ENCODE measurements at places on chromosomes 11 and 22. TPM values are rescaled to one million over a fixed set of nuclear protein-coding genes. Genes with fewer than 3 reads are reported as not detected.
A peak's percentile ranks its signal among the peaks of the same experiment; 100 is the strongest.

MAPK8IP2 gene
- total RNA-seq = 0.33 TPM

GRCh38 chr11:62068730-62069129 is 55.1 kb upstream of the INCENP start:
- H3K36me3 ChIP-seq = no peaks in the 10 kb centered on the region
- H3K4me3 ChIP-seq = no peak overlapping the region
- DNase-seq = no peak
- no peaks in the 10 kb centered on the region for H3K27me3 ChIP-seq
- no peak overlapping the region for H3K27ac ChIP-seq

DNA sequence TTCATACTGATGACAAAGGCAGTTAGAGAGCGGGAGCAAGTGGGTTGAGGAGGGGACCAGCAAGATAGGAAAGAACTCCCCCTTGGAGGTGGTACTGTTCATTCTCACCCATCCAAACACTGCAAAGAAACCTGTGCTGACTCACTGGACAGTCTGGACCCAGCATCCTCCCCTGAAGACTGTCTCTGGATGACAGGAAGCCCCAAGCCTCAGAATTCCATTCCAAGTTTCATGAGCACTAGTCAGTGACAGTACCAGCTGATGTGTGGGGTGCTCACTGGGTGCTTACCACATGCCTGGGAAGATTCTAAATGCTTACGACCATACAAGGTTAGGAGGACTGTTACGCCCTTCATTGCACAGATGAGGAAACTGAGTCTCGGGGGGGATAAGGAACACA is 160.9 kb downstream of the IGLL1 start:
- no peak overlapping the region for H3K4me3 ChIP-seq
- H3K27me3 ChIP-seq = no peaks in the 10 kb centered on the region
- no peak for DNase-seq
- no peaks in the 10 kb centered on the region for H3K4me1 ChIP-seq
- no peak overlapping the region for H3K27ac ChIP-seq

- peaks cover 69% of the 10 kb centered on the region for H3K27me3 ChIP-seq
- DNase-seq = peak; percentile 13
- no peak overlapping the region for H3K27ac ChIP-seq
- H3K4me1 ChIP-seq = peaks cover 9% of the 10 kb centered on the region
These were observed 73.3 kb upstream of the ZBED5 start for GRCh38 chr11:10930972-10931760.

DNA sequence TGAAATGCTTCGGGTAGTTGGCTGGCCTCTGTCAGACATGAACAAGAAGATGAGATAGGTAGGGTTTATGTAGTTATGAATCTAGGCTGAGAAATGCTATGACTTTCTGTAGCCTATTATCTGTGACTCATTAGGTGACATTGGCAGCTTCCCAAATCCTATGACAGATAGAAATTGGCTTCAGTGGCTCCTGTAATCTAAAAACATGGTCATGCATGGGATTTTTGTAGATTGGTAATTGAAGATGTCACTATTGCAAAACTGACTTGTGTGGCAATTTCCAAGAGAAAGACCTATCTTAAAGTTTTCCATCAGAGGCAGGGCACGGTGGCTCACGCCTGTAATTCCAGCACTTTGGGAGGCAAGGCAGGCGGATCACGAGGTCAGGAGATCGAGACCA is 29.4 kb upstream of the GRIK4 start:
- DNase-seq = no peak
- H3K27me3 ChIP-seq = no peaks in the 10 kb centered on the region

- no peak overlapping the region for H3K27ac ChIP-seq
- H3K36me3 ChIP-seq = no peaks in the 10 kb centered on the region
- peaks cover 58% of the 10 kb centered on the region for H3K27me3 ChIP-seq
- H3K4me1 ChIP-seq = no peaks in the 10 kb centered on the region
These were observed 6.9 kb upstream of the PHOX2A start for GRCh38 chr11:72250661-72251464.
